ENCODE measurements at places on chromosomes 3 and 15.

GRCh38 chr3:39052583-39052982 is 767 bp downstream of the WDR48 start:
- no peak for DNase-seq

- no peak for DNase-seq
Measured at GRCh38 chr3:31754575-31755278, 222.0 kb downstream of the STT3B start.

GRCh38 chr3:139261754-139262586 is 81.8 kb upstream of the MRPS22 start:
- no peak for DNase-seq

- DNase-seq, result peak; percentile 93
Measured at GRCh38 chr15:33194704-33195670, at the start of gene FMN1. TSS of gene FMN1 (minus strand) at chr15:33194714. CDS start at chr15:33154914, 39,800 bp downstream.

- DNase-seq, result no peak
Measured at GRCh38 chr3:57953576-57953975, 54.6 kb upstream of the FLNB start.

DNA sequence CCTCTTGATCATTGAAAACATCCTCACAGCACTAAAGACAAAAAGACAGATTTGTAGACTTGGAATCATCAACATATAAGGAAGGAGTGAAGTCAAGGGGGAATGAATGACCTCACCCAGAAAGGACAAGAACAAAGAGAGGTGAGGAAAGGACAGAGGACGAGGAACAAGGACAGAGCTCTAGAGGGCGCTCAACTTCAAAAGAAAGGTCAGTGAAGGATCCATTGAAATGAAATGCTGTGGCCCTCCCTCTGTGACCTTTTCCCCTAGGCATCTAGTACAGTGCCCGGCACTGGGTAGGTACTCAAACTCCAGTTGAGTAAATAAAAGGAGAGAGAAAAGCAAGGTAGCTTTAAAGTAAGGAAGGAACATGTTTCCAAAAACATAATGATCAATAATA is 2.6 kb downstream of the ATP8B4 start:
- DNase-seq, result no peak

GRCh38 chr3:137852391-137852830 is 88.3 kb downstream of the SOX14 start:
- no peak for DNase-seq

GRCh38 chr15:98650417-98651035 is 2.2 kb downstream of the IGF1R start:
- no peak for DNase-seq

- DNase-seq, result no peak
Measured at GRCh38 chr15:33903661-33904060, 64.6 kb upstream of the CHRM5 start.

- no peak for DNase-seq
Measured at GRCh38 chr3:36973139-36973538, 19.8 kb downstream of the EPM2AIP1 start.

- DNase-seq, result no peak
Measured at GRCh38 chr15:74158855-74159650, 14.5 kb upstream of the ISLR start.

All from D341Med (cell line).